ENCODE measurements at places on chromosomes 13 and 19. TPM values are rescaled to one million over a fixed set of nuclear protein-coding genes. Genes with fewer than 3 reads are reported as not detected.

PSG3 gene
- not detected for polyA plus RNA-seq

CD22 gene
- polyA plus RNA-seq: 494 TPM

LRRC25 gene
- polyA plus RNA-seq: 14.9 TPM

MAP2K7 gene
- polyA plus RNA-seq: 2.4 TPM

KLK1 gene
- polyA plus RNA-seq: 15.5 TPM

ZNF66 gene
- 6.1 TPM for polyA plus RNA-seq

LMTK3 gene
- not detected for polyA plus RNA-seq

PCDH17 gene
- not detected for polyA plus RNA-seq

CGB8 gene
- not detected for polyA plus RNA-seq

KLK15 gene
- not detected for polyA plus RNA-seq

SKA3 gene
- polyA plus RNA-seq: 0.43 TPM

FAM32A gene
- 123 TPM for polyA plus RNA-seq

ZNF99 gene
- polyA plus RNA-seq: not detected

OLFM2 gene
- polyA plus RNA-seq: 0.21 TPM

ERICH6B gene
- polyA plus RNA-seq: 0.45 TPM

TBC1D4 gene
- 1.6 TPM for polyA plus RNA-seq

YJEFN3 gene
- polyA plus RNA-seq: not detected

ACP4 gene
- polyA plus RNA-seq: not detected

KL gene
- polyA plus RNA-seq: not detected

SERP2 gene
- not detected for polyA plus RNA-seq

TTYH1 gene
- polyA plus RNA-seq: 0.16 TPM

PPP1R12C gene
- 7.4 TPM for polyA plus RNA-seq

UBA52 gene
- 1,891 TPM for polyA plus RNA-seq

PSG11 gene
- polyA plus RNA-seq: not detected

KLK2 gene
- not detected for polyA plus RNA-seq

DUXA gene
- not detected for polyA plus RNA-seq

FFAR3 gene
- not detected for polyA plus RNA-seq

CAMSAP3 gene
- 0.44 TPM for polyA plus RNA-seq

ARRDC5 gene
- polyA plus RNA-seq: 1.2 TPM

PRSS57 gene
- not detected for polyA plus RNA-seq
